ENCODE measurements at places on chromosomes 16 and 17.

GRCh38 chr16:71777329-71777728 lies 31.3 kb downstream of the AP1G1 start:
- no peak for DNase-seq

- no peak for DNase-seq
Measured at GRCh38 chr17:65515959-65516948, 45.2 kb downstream of the AXIN2 start.

DNA sequence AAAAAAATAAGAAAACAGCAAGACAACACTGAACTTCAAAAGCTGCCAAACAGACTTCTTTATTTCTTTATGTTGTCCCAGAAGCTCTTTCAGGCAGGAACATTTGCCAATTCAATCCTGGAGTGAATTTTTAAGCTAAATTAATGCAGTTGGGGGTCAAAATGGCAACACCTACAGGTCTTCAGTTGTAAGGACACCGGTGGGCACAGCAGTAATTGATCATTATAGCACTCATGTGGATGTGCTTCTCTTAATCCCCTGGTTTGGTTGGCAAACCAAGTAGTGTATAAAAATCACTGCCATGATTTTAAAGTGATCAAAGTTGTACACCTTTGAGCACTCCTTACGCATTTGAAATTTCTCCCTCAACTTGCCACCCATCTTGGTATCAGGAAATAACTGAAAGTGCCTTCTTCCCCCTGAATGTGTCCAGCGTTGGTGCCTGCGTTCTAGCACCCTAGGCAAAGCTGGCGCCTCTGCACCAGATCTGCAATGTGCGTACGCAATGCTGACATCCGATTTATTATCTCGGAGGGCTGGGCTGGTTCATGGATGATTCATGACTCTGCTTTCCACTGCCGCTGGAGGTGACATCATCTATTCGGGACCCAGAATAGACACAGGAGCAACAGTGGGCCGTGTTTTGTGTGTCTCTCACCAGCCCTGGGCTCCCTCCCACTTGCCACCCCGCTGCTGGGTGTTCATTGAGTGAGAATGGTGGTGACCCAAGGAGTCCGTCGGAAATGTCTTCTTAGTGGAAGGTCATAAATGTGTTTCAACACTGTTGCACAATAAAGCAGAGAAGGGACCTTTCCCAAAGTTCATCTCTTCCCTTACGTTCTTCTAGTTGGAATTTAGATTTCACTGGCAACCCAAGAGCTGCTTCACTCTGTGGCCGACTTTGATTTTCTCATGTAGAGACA lies 203.4 kb downstream of the CCDC182 start:
- DNase-seq: no peak

DNA sequence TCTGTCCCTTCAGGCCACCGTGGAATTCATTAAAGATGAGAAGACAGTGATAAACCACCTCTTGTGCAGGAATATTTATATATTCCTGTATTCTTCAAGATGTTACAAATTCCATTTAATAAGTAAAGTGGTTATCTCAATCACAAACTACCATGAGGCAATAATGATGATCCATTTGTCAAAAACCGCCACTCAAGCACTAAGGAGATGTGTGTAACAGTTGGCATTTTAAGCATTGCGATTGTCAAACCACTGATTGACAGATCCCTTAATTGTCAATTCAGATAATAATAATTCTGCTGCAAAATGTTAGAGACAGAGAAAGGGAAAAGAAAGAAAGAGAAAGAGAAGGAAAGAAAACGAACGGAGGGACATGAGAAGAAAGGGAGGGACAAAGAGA lies 476.1 kb upstream of the RBFOX1 start:
- DNase-seq: no peak

DNA sequence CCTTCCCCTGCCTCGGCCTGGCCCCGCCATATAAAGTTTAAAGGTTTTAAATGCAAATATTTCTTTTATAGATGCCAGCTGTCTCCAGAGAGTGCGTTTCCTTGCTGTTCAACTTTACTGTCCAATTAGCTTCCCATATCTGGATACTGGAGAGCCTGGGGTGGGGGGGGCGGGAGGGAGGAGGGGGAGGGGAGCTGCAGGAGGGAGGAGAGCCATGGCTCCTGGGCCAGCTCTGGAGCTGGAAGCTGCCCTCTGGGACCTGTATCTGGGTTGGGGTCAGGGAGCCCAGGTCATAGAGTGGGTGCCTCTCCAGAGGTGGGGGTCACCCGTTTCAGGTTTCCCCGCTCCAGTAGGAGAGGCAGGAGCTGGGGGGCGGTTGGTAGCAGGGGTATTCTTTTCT lies 6.2 kb upstream of the GSE1 start:
- no peak for DNase-seq

GRCh38 chr16:50296807-50297206 lies 30.5 kb downstream of the ADCY7 start:
- DNase-seq: no peak

DNA sequence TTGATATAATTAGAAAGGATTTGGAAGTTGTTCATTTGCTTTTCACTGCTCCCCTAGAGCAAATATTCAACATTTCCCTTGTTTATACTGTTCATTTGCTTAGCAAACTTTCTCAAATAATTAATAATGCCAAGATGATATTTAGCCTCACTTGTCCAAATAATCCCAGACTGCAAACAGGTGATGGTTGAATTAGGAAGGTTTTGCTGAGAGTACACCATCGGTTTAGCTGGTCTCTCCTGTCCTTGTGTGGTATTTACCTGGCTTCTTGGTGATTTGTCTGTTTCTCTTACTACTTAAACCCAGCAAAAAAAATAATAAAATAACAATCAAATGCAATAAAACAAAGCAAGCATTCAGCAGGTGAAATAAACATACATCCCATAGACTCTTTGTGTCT lies 6.5 kb downstream of the KATNIP start:
- no peak for DNase-seq

- DNase-seq: no peak
Measured at GRCh38 chr17:72151565-72152386, 31.0 kb downstream of the SOX9 start.

- no peak for DNase-seq
Measured at GRCh38 chr17:61366076-61366714, 33.4 kb upstream of the TBX2 start.

- no peak for DNase-seq
Measured at GRCh38 chr17:30422171-30422570, 43.4 kb downstream of the CPD start.

- no peak for DNase-seq
Measured at GRCh38 chr16:68235108-68235886, 630 bp downstream of the ESRP2 start.

DNA sequence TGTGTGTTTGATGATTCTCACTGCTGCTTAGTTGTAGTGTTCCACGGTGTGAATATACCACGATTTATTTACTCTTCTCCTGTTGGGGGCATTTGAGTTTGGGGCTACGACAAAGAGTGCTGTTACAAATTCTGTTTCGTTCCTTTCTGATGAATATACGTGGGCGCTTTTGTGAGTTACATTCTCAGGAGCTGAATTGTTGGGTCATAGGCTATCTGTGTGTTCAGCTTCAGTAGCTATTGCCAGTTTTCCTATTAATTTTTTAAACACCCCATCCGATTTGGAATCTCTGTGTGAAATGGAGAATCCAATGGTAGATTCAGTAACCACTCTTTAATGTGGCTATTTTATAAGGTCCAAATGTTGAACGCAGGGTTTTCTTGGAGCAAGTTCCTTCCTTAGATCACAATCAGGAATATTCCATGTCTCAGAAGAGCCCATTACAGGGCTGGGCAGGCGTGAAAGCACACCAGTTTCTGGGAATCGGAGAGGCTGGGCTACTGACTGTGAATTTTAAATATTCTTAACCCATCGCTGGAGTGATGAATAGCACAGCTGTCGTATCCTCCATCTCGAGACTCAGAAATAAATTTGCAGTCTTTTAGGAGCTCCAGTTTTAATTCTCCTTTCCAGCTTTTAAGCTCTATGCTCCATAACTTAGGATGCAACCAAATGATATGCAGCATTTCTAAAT lies 115.9 kb downstream of the PITPNC1 start:
- no peak for DNase-seq

DNA sequence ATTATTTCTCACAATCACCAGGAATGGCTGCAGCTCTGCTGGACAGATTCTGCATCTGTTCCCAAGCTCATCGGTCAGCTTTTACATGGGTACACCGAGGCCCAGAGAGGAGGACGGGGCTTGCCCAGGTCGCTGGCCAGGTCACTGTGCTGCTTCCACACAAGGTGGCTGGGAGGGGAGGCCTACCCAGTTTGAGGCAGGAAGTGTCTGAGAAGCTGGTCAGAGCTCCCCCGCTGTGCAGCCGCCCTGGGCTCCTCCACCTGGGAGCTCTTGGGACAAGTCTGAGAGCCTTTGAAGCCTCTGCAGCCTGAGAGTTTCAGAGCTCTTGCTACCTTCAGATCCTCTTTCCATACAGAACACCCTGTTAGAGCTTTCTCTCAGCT lies 143.3 kb downstream of the CLEC16A start:
- DNase-seq: no peak

DNA sequence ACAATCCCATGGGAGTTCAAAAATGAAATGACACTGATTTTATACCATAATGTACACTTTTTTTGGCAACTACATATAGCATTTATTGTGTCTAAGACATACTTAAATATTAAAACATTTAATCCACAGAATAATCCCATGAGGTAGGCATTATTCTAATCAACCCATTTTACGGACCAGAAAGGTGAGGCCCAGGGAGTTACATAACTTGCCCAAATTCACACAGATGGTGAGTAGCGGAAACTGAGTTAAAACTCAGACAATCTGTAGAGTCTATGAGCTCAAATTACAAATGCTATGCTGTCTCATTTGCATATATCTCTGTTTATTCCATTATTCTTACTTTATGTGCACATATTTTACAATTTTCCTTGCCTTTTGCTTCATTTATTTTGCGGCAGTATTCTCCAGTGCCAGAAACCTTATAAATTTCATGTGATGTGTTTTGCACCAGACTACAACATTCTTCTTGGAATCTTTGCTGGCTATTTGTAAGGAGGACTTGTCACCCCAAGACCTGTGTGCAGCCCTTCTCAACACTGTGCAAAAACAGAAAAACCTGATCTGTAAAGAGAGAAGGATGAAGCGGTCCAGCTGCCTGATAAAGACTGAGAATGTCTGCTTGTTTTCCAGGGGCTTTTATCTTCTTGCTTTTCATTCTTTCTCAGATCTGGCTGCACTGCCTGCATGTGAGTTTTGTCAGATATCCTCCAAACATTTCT lies 2.3 kb upstream of the ABCA9 start:
- DNase-seq: no peak

GRCh38 chr16:31213877-31214707 lies at the start of gene TRIM72:
Gene TRIM72, plus strand, starts transcription at chr16:31214119. Its CDS starts 620 bp downstream, at chr16:31214739.
- DNase-seq: no peak

- DNase-seq: no peak
Measured at GRCh38 chr16:54090602-54091001, 196.0 kb downstream of the IRX3 start.

- no peak for DNase-seq
Measured at GRCh38 chr17:76841776-76842405, 26.3 kb upstream of the MGAT5B start.

DNA sequence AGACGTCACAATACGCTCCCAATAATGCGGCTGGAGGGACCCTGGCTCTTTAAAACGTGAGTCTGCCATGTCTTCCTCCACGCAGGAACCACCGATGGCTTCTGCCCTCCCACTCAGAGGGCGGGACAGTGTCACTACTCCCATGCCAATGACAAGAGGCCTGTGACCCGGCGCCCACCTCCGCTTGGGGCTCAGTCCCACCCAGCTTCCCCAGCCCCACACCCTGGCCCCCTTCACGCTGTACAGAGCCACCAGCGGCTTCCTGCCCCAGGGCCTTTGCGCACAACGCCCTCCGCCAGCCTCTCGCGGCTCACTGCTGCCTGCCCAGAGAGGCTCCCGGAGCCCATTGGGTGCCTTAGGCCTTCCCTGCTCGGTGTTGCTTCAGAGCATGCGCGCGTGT lies 29.5 kb upstream of the ZNF469 start:
- DNase-seq: no peak

- no peak for DNase-seq
Measured at GRCh38 chr17:59764292-59764741, 56.9 kb downstream of the VMP1 start.

DNA sequence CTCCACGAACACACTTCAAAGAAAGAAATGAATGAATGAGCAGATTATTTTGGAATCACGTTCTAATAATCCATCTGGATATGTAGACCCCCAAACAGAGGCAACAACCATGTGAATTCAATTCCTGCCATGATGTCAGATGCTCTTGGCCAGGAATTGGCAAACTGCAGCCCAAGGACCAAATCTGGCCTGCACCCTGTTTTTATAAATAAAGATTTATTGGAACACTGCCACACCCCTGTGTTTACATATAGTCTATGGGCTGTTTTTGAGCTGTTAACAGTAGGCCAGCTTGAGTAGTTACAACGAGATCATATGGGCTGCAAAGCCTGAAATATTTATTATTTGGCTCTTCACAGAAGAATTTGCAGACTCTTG lies 336.0 kb upstream of the ZFHX3 start:
- DNase-seq: no peak

- no peak for DNase-seq
Measured at GRCh38 chr16:4316864-4317531, 1.1 kb downstream of the GLIS2 start.

- no peak for DNase-seq
Measured at GRCh38 chr16:54316095-54316889, 29.7 kb upstream of the IRX3 start.

DNA sequence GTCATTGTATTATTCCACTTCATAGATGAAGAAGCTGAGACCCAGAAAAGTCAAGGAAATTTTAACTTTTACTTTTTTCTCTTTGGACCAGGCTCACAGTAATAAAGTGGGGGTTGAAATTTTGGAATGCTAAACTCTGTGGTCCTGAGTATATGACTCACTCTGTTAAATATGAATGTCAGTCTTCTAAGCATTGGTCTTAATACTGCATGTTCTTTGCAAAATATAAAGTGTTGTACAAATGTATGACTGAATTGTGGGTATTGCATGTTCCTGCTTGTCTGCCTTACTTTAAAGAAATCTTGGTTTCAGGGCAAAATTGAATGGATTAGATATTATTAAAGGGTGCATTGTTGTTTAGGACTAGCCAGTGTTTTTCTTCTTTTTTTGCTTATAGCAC lies 950.8 kb upstream of the GOT2 start:
- DNase-seq: no peak

DNA sequence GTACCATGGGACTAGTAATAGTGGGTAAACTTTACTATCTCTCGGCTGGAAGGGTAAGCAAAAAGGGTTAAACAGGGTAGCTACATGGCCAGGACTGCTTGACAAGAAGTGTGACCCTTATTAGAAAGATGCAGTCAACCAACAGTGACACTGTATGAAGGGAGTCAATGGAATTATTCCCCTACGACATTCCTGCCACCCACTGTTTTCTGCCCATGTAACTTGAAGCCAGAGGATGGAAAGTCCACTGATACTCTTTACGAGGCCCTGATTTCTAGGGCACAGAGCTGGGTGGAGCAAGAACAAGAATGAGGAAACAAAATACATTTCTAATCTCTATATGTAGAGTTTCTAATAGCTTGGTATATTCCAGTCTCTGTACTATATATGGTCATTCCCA lies 1102.5 kb downstream of the CDH11 start:
- DNase-seq: no peak
